Glutamatergic neuron (in vitro differentiated cells): ENCODE measurements at places on chromosomes 7 and 10. TPM values are rescaled to one million over a fixed set of nuclear protein-coding genes. Genes with fewer than 3 reads are reported as not detected.

ASB10 gene
- not detected for total RNA-seq

PTTG1IP2 gene
- not detected for total RNA-seq

DNA sequence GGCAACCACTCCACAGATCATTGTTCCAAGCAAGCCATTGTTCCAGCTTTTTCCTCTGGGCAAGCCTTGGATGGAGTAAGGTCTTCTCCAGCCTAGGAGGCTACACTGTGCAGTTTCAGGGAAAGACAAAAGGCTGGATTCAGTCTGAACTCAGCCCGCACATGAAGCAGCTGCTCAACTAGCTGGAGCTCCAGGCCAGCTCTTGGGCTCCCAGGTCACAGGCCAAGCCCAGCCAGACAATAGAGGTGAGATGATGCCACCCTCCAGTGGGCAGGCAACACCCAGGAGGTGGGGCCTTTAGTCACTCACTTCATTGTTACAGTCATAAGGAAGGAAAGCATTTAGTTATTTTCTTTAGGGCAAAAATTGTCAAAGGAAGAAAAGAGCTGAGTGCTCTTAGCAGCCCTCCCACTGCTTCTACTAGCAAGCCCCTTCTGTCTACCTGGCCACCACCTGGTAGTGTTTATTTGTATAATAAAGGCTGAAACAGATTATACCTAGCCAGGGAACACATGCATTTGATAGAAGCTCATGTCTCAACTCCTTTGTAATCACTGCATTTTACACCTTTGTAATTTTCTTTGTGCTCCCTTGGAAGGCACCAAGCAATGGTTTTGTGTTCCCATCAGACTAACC, 253.4 kb downstream of the WDR11 start:
- no peak overlapping the region for H3K27ac ChIP-seq
- no peaks in the 10 kb centered on the region for H3K27me3 ChIP-seq
- H3K4me3 ChIP-seq: no peak overlapping the region

FBXL13 gene
- total RNA-seq: 1.1 TPM

- peaks cover 2% of the 10 kb centered on the region for H3K27me3 ChIP-seq
- no peak overlapping the region for H3K27ac ChIP-seq
- H3K4me1 ChIP-seq: no peaks in the 10 kb centered on the region
Observed at GRCh38 chr10:100631192-100631591, 95.4 kb downstream of the HIF1AN start.

GRCh38 chr10:84845628-84846261, 517.4 kb downstream of the CCSER2 start:
- no peak for DNase-seq
- peaks cover 17% of the 10 kb centered on the region for H3K4me1 ChIP-seq
- H3K27me3 ChIP-seq: no peaks in the 10 kb centered on the region
- H3K36me3 ChIP-seq: peaks cover 7% of the 10 kb centered on the region
- no peak overlapping the region for H3K27ac ChIP-seq

SCD gene
- total RNA-seq: 589 TPM

ZNF487 gene
- total RNA-seq: 2.1 TPM

GRCh38 chr7:568031-568951, 48.6 kb upstream of the PDGFA start:
- no peak overlapping the region for H3K4me3 ChIP-seq

OR2A7 gene
- total RNA-seq: 0.22 TPM
